ENCODE measurements at places on chromosomes 12 and 14. TPM values are rescaled to one million over a fixed set of nuclear protein-coding genes. Genes with fewer than 3 reads are reported as not detected.

Gene ACSS3
- total RNA-seq: 32.3 TPM

Gene PPFIA2
- 0.48 TPM for total RNA-seq

Gene E2F7
- not detected for total RNA-seq

Gene SIRT4
- 3.1 TPM for total RNA-seq

Gene ZNF219
- total RNA-seq: 49.7 TPM

Gene DBX2
- 0.51 TPM for total RNA-seq

Gene FERMT2
- 101 TPM for total RNA-seq

Gene SOAT2
- not detected for total RNA-seq

Gene RERG
- total RNA-seq: 12.4 TPM

Gene SCNN1A
- total RNA-seq: 2.7 TPM

Gene GPD1
- 38.7 TPM for total RNA-seq

Gene SLC39A9
- 29.3 TPM for total RNA-seq

Gene CMTM5
- not detected for total RNA-seq

Gene PLEKHG7
- total RNA-seq: not detected

Gene KRT6C
- total RNA-seq: not detected

Gene GZMH
- not detected for total RNA-seq

Gene TSHR
- not detected for total RNA-seq

Gene LUM
- total RNA-seq: 130 TPM

Gene SSTR1
- 0.41 TPM for total RNA-seq

Gene PRICKLE1
- 19.7 TPM for total RNA-seq

Gene MORN3
- not detected for total RNA-seq

Gene RFX4
- not detected for total RNA-seq

Gene RNASE3
- total RNA-seq: not detected

Gene GOLT1B
- total RNA-seq: 15.5 TPM

Gene RPGRIP1
- total RNA-seq: 0.12 TPM

Gene ADAM21
- total RNA-seq: 0.41 TPM

Gene GCH1
- 2.4 TPM for total RNA-seq

Gene MUCL1
- not detected for total RNA-seq

Gene NGB
- not detected for total RNA-seq

Gene SIX6
- total RNA-seq: not detected

Gene RAPGEF3
- 19.8 TPM for total RNA-seq

Gene PRB2
- total RNA-seq: not detected

Gene TRAF3
- total RNA-seq: 10.0 TPM

Gene CLEC4C
- total RNA-seq: not detected

Gene NR4A1
- total RNA-seq: 238 TPM

Gene CLEC6A
- total RNA-seq: not detected

Gene ALDH1L2
- 2.5 TPM for total RNA-seq

Gene GPR162
- 7.0 TPM for total RNA-seq

Gene FAM222A
- 23.6 TPM for total RNA-seq

Gene TEX52
- total RNA-seq: not detected

Gene CDK4
- total RNA-seq: 32.1 TPM

Gene RTN1
- 1.3 TPM for total RNA-seq

Gene KRT2
- not detected for total RNA-seq

Gene MLF2
- total RNA-seq: 121 TPM

Gene TAOK3
- total RNA-seq: 21.1 TPM

Gene BAG5
- total RNA-seq: 16.1 TPM

Gene LBHD2
- not detected for total RNA-seq

Gene PTPRB
- 22.0 TPM for total RNA-seq

Gene RACGAP1
- total RNA-seq: 3.3 TPM

Gene DLGAP5
- total RNA-seq: 0.08 TPM

Gene SLC7A7
- 28.5 TPM for total RNA-seq
